Activated CD4-positive, alpha-beta T cell treated with anti-CD3 and anti-CD28 coated beads, Interleukin-2, Interleukin-4, amounts not matched to agents 100 ng/mL and 50 ng/mL, durations not matched to agents 16 hours and 8 hours (primary cell): ENCODE measurements at places on chromosomes 1 and 21.
A peak's percentile ranks its signal among the peaks of the same experiment; 100 is the strongest.

- peak; percentile 28 for DNase-seq
These were observed 85.8 kb upstream of the RGS1 start for GRCh38 chr1:192489748-192490147.

DNA sequence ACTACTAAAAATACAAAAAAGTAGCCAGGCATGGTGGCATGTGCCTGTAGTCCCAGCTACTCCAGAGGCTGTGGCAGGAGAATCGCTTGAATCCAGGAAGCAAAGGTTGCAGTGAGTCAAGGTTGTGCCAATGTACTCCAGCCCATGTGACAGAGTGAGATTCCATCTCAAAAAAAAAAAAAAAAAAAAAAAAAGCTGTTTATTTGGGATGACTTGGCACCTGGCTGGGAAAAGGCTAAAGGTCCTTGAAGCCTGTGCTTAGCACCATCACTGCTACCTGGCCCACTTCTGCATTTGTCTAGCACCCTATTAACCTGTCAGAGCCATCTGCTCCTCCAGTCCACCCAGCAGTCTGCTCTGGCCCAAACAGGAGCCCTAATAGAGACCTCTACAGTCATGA lies 25.0 kb downstream of the PRDX6 start:
- no peak for DNase-seq

- no peak for DNase-seq
These were observed 25.4 kb upstream of the VWA5B1 start for GRCh38 chr1:20265250-20265649.

DNA sequence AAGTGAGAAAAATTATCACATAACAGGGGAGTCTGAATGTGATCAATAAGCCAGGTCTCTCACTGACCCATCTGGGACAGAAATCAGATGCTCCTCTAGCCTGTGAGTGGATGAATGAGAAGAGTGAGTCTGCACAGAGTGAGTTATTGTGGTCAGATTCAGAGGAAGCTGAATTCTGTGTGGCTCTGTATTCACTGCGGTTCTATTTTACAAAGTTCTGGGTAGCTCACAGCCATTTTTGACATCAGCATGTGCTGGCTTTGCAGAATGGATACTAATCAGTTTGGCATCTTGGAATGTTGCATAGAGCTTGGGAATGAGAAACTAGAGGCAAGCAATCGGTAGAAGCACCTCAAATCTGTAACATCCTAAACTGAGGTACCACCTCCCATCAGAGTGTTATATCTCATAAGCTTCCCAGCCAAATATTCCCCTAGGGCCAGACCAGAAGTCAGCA lies 3.8 kb downstream of the COLGALT2 start:
- peak; percentile 15 for DNase-seq

GRCh38 chr1:207058878-207059867 lies 6.1 kb downstream of the PFKFB2 start:
- DNase-seq: no peak

- no peak for DNase-seq
These were observed 1.6 kb downstream of the CASZ1 start for GRCh38 chr1:10794724-10795275.

DNA sequence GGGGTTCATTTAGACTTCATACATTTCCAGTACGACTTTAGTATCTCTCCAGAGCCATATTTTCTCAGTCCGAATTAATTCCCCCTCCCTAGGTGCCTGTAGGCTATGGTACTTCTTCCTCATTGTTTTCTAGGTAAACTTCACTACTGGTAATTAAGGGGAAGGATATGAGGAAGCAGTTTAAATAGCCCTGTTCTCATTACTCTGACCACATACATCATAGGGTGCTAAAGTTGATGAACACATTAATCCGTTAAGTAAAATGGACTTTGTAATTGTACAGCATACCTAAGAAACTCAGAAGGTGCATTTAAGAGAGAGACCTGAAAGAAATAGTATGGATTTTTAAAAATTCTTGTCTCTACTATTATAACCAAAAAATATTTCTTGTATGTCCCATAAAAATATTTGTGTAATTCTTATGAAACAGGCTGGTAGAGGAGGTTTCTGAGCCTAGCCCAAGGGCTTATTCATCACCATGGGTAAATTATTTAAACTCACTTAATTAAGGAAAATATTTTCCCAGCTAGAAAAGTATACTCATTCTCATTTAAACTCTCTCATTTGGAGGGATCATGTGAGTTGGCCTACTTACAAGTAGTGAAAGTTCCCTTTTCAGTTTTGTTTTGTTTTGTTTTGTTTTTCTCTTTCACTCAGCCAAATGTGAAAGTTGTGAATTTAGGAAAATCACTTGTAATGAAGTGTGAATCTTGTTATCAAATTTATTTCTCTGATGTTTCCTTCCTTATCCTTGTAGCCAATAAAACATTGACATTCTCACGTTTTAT lies 2.0 kb downstream of the PRMT6 start:
- no peak for DNase-seq

DNA sequence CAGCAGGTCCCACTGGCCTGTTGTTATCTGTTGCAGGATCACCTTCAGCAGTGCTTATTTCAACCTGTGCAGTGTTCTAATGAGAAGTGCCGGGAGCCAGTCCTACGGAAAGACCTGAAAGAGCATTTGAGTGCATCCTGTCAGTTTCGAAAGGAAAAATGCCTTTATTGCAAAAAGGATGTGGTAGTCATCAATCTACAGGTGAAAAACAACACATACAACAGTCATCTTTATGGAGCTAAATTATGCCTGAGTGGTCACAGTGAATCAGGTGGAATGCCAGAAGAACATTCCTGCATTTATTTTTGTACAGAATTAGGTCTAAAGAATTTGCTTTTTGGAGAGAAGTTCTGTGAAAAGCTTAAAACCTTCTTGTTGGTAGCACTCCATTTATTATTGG lies 33.2 kb downstream of the TRAF5 start:
- DNase-seq: no peak

- DNase-seq: no peak
These were observed 10.6 kb downstream of the CD247 start for GRCh38 chr1:167507719-167508118.

DNA sequence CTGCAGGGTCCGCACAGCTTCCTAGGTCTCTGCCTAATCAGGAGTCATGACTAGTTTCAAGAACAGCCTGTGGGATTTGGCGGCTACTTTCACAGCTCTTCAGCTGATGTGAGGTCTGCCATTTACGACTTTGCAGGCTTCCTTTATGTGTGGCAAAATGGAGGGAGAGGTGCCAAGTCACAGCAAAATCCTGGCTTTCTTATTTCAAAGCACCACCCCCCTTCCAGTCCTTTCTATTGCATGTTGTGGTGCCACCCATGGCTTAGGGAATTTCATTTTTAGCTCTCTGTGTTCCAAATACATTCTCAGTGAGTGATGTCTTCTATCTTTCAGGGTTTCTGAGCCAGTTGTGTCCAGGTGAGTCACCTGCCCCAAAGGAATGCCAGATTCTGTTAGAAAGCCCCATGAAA lies 75.1 kb upstream of the WLS start:
- no peak for DNase-seq

DNA sequence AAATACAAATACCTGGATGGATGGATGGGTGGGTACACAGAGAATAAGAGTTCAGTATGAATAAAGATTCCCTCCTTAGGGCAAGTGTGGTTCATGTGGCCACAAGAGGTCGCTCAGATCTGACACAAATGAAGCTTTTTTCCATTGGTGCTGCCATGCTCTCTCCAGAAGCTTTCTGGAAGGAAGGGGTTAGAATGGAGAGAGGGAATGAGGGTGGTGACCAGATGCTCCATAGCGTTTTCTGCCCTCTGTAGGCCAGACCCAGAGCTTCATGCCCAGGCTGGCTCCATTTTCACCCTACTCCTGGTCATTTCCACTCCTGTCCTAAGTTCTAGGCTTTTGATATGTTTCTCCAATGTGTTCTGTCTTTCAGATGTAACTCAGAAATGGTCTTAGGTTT lies 3.3 kb upstream of the FCRL6 start:
- peak; percentile 38 for DNase-seq

DNA sequence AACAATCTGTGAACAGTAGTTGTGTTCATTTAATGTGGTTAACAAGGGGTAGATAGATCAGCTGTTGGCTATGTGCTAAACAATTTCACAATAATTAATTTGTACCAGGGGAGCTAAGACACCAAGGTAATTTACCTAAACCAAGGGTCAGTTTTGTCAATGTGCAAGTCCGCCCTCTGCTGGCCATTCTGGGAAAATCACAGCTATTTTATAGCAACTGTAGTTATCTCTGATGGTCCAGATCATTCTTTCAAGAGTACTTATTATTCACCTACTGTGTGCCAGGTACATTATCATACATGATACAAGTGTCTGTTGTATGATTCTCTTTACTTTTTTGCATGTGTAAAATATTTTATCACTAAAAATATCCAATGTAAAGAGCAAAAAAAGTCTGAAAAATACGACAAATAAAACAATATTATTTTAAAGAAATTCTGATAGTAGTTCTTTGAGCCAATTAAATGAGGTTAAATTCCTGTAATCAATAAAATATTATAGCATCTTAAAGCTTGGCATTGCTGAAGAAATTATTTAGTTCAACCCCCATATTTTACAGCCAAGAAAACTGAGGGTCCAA lies 312.3 kb upstream of the FAM78B start:
- DNase-seq: peak; percentile 57

GRCh38 chr21:32233055-32233546 lies 45.7 kb downstream of the MIS18A start:
- DNase-seq: no peak

GRCh38 chr1:178055093-178055492 lies 38.8 kb upstream of the RASAL2 start:
- no peak for DNase-seq

GRCh38 chr1:3084154-3084553 lies 15.2 kb downstream of the PRDM16 start:
- no peak for DNase-seq

- no peak for DNase-seq
These were observed 26.1 kb downstream of the SLC19A1 start for GRCh38 chr21:45516071-45516670.

GRCh38 chr1:64095832-64096231 lies 107.6 kb upstream of the UBE2U start:
- no peak for DNase-seq

DNA sequence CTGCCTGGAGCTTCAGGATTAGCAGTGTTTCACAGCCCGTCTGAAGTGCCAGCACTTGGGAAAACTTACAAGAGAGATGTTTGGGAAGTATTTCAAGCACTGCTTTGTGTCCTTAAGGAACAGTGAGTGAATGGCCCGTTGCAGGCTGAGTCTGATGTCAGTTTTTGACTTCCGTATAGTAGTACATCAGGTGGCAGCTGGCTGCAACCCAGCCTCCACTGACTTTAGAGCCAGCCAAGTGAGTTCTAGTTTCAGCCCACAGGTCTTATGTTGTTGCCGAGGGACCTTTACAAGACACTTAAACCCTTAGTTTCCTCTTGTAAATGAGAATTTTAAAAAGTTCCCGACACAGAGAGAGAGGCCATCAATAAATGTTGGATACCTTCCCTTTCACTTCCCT lies 35.0 kb downstream of the UCK2 start:
- no peak for DNase-seq

GRCh38 chr1:84889437-84889836 lies 3.6 kb downstream of the LPAR3 start:
- DNase-seq: no peak

DNA sequence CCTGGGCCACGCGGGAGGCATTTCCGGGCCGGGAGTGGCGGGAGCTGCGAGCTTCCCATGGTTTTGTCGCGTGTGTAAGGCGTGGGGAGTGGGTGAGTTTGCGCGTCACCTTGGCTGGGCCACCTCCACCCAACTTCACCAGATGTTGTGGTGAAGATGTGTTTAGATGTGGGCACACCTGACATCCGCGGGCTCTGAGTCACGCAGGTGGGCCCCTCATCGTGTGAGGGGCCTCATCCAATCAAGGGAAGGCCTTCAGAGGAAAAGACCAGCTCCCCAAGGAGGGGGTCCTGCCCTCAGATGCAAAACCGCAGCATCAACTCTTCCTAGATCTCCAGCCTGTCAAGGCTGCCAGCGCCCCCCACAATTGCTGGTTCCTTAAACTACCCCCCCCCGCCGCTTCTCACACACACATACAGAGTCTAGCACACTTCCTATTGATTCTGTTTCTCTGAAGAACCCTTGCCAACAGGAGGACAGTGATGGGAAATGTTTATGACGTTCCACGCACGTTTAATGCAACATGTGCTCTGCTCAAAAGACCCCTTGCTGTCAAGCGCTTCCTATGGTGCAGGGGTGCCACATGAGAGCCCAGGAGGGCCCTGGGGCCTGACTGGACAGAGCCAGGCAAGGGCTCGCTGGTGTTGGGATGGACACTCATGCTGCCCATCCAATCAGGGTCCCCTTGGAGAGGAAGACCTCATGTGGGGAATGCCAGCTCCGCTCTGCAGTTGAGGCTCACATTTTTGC lies 11.9 kb downstream of the ACTRT2 start:
- no peak for DNase-seq

GRCh38 chr1:114558544-114558943 lies 22.9 kb downstream of the BCAS2 start:
- DNase-seq: no peak

DNA sequence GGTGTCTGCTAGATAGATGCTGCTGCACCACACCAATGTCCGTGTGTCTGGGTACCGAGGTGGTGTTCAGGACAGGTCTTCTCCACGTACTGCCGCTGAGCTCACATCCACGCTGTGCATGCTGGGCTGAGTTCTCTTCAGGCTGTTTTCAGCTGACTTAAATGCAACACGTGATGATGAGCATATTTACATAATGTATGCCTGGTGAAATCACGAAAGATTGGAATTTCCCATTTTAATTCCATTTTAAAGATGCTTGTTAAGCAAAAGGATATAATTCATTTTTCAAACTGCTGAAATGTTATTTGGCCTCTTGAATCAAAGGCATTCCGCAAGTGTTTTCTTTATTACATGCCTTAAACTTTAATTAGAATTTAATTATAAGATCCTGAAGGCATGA lies 107.9 kb downstream of the FGGY start:
- DNase-seq: no peak

- no peak for DNase-seq
These were observed 9.1 kb downstream of the LAMC2 start for GRCh38 chr1:183195142-183195574.

DNA sequence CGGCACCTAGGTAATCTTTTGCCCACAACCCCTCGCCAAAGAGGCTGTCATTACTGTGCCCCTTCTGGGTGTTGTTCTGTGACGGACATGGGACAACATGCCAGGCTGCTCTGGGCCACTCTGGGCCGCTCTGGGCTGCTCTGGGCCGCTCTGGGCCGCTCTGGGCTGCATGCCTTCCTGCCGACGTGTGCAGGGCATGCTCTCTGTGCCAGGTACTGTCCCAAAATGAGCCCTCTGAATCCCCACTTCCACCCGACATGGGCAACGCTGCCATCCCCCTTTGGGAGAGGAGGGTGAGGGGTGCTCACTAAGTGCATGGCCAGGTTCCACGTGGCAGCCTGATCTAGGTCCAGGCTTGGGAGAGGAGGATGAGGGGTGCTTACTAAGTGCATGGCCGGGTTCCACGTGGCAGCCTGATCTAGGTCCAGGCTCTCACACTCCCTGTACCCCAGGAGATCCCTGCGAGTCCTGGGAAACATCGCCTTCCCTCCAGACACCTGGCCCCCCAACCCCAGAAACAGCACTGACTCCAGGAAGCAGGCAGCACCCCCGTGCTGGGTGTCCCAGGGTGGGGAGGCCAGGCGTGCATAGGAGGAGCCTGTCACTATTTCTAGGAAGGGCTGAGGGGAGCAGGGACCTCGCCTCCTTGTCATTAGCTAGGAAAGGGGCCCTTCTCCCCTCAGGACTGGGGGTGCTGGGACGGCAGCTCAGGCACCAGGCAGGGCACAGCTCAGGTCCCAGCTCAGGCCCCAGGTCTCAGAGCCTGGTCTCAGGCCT lies 16.5 kb downstream of the TTC34 start:
- DNase-seq: no peak
